Mesenchymal stem cell (in vitro differentiated cells and primary cell): ENCODE measurements at places on chromosomes 3 and 15.
A peak's percentile ranks its signal among the peaks of the same experiment; 100 is the strongest.

DNA sequence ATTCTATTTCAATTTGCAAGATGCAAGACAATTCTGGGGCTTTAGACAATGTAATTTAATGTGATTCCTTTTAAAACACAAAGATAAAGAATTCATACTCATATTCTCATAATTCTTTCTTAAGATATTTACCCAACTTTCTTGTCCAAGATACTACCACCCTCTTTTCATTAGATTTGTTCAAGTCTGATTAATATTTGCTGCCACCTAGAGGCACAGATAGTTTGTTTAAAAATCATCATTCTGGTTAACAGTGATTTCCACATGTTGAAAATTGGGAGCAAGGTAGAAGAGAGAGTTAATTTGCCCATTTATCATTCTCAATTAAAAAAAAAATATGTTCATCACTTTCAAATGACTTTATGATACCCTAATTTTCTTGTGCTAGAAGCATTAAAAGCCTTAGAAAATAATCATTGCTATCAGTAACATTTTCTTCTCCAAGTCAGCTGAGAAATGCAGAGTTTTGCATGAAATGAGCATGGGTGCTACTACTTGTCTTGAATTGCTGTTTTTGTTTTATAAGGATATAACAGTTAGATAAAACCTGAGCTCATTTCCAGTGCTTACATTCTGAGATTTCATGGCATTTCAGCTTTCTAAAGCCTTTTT lies 11.6 kb downstream of the TAMM41 start:
- DNase-seq, result peak; percentile 43

DNA sequence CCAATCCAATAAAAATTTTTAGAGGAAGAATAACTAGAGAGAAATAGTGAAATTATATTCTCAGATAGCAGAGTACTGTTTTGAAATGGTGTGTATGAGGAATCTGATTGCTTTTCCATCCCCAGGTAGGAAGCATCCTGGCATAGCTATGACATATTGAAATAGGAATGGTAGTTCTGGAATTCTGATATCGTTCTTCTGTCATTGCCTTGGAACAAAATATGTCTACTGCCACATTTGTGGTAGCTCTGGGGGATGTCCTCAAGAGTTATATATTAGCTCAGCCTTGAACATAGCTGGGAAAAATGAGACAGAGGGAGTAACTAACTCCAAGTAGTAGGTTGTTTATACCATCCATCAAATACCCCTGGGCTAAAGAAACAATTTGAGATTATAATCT lies 950.7 kb downstream of the MCTP2 start:
- DNase-seq, result no peak

DNA sequence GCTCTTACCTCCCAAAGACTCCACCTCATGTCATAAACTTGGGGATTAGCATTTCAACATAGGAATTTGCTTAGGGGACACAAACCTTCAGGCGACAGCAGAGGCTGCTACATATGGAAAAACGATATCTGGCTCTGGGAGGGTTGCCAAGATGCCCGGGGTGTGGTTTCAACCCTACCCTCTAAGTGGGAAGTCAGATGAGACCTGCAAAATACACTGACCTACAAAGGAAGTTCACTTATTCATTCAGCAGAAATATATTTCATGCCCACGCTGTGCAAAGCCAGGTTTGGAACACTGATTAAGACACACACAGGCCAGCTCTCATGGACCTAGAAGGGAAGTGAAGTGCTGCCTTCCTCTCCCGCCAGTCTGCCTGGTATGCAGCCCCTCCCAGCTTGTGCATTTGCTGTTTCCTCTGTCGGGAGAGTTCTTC lies 239.3 kb downstream of the FEZF2 start:
- DNase-seq, result no peak

GRCh38 chr3:58345457-58345856 lies 12.8 kb downstream of the PXK start:
- no peak for DNase-seq

DNA sequence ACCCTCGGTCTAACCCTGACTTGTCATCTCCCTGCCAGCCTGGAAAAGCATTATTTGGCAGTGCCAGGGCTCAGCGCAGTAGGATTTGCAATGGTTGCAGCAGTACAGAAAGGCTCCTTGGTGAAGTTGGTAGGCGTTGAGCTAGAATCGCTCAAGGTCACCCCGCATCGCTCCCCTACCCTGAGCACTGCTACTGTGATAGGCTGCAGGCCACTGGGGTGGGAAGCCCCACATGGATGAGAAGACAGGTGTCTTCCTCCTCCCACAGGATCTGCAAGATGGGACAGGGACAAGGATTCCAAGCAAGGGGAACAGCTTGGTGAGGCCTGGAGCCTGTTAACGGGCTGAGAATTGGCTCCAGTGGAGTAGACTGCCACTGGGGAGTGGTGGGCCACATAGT lies 10.7 kb downstream of the CLK3 start:
- no peak for DNase-seq
